ENCODE measurements at places on chromosomes 11 and 22.
A peak's percentile ranks its signal among the peaks of the same experiment; 100 is the strongest.

- no peak for DNase-seq
These were observed 23.5 kb downstream of the SHISA8 start for GRCh38 chr22:41891407-41891806.

GRCh38 chr22:50436841-50437341 is 37.9 kb downstream of the SBF1 start:
- DNase-seq, result no peak

GRCh38 chr11:83019888-83020579 is 51.7 kb downstream of the RAB30 start:
- no peak for DNase-seq

GRCh38 chr22:24322522-24322921 is 51.9 kb downstream of the SPECC1L start:
- DNase-seq, result no peak

- DNase-seq, result no peak
These were observed 11.1 kb upstream of the CCDC117 start for GRCh38 chr22:28761449-28761755.

DNA sequence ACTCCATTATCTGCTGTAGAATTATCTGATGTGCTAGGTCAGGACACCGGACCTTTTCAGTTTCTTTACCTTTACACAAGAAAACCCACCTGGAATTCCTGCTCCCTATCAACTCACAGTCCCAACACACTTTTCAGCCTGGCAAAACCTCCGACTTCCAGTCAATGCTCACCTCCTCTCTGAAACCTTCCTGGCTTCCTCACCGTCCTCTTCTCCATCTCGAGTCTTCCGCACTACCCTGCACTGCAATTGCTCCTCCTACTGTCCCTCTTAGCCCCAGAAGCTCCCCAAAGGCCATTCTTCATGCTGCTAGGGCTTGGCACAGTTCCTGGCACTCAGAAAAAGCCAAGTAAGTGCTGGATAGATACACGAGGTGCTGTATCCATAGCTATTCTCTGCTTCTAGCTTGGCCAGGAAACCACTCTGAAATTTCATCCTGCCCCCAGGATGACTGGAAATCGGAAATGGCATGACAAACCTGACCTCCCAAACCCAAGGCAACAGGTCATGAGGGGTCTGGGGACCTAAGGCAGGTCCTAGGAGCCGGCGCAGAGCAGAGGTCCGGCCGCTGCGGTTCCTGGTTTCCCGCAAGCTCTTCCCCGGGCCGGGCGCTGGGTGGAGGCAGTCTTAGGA is 702 bp downstream of the SYN3 start:
- no peak for DNase-seq

DNA sequence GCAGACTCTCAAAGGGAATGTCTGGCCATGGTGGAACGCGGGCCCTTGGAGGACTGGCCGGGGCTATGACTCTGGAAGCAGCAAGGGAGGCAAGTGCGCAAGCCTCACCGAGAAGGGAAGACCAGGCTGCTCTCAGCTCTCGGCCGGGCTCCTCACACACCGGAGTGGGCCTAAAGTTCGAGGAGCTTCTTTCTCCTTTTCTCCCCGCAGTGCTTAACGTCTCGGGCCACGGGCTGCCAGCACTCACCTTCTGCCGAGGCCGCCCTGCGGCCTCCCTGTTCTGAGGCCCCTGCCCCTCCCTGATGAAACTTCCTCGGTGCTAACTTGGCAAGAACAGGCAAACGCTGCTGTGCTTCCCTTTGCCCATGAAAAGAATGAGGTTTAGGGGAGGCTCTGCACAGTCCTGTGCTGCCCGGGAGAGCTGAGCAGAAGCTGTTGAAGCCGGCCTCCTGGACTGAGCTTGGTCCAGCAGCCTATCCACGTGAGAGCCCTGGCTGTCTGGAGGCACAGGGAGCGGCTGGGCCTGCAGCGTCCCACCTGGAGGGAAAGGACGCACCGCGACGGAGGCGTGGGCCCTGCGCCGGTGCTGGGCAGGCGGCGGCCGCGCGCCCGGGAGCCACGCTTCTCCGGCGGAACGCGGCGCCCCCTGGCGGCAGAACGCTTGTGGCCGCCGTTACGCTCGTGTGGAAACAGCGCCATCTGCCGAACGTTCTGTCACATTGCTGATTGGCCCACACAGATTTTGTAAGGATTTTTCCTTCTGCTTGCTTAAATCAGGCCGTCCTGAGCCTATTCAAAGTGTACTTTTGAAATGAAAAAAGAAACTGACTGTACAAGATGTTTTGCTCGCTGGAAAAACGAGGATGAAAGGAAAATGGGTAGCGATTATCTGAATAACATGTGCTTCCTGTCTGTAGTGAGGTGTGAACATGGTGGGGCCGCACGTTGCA is 65.0 kb upstream of the TMEM45B start:
- peak; percentile 65 for DNase-seq

DNA sequence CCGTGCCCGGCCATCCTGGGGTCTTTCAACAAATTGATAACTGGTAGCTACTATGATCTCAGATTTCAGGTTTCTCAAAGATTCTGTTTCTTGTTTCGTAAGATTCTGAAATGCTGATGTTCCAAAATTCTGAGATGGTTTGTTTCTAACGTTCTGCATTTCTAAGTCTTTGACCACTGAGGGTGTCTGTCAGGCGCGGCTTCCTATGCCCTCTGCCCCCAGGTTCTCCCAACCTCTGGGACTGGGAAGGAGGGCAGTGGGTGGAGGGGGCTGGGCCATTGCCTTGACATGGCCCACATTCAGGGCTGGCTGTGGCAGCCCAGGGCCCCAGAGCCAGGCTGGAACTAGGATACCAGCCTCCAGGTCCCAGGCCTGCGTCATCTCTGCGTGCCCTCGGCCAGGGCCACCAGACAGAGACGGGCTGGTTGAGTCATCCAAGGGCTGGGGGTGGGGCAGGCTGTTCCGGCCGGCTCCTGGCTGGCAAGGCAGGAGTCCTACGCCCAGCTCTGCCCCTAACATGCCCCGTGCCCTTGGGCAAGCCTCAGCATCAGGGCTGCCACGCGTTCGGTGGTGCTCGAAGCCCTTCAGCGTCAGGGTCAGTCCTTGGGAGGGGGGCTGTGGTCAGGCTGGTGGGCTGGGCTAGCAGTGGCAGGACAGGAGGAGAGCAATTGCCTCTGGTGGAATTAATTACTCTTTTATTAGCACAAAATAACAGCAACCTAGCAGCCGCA is 5.2 kb downstream of the TMEM134 start:
- peak; percentile 88 for DNase-seq

DNA sequence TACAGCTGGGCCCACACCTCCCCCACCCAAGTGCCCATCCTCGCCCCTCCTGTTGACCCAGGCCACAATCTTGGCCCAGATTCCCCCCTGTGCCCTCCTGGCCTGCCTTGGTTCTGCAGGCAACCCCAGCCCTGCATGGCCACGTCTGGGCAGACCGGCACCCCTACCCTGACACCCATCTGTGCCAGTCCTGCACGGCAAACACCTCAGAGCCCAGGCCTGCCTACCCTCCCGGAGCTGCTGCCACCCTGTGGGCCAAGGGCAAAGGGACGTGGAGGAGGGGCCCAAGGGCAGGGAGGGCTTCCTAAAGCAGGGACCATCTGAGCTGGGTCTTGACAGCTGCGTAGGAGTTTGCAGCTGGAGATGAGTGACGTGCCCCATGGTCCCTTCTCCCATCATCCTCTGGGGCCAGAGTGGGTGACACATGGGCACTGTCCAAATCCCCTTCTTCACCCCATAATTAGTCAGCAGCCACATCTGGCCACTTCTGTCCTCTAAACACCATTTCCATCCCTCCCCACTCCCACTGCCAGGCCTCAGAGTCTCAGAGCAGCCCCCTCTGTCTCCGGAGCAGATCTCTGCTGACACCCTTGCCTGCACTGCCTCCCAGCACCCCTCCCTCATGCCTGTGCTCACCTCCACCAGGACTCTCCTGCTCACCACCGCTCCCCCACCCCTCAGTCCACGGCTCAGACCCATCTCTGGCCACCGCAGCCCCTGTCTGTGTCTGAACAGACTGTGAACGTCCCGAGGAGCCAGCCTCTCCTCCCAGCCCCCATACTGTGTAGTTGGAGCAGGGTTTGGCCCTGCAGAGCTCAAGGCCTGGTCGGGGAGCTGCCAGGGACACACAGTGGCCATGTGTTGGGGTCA is 35.6 kb upstream of the PPARA start:
- DNase-seq, result no peak

- DNase-seq, result no peak
These were observed 1.8 kb downstream of the DCPS start for GRCh38 chr11:126305699-126306098.

GRCh38 chr22:25848954-25849353 is 107.0 kb downstream of the MYO18B start:
- DNase-seq, result no peak

DNA sequence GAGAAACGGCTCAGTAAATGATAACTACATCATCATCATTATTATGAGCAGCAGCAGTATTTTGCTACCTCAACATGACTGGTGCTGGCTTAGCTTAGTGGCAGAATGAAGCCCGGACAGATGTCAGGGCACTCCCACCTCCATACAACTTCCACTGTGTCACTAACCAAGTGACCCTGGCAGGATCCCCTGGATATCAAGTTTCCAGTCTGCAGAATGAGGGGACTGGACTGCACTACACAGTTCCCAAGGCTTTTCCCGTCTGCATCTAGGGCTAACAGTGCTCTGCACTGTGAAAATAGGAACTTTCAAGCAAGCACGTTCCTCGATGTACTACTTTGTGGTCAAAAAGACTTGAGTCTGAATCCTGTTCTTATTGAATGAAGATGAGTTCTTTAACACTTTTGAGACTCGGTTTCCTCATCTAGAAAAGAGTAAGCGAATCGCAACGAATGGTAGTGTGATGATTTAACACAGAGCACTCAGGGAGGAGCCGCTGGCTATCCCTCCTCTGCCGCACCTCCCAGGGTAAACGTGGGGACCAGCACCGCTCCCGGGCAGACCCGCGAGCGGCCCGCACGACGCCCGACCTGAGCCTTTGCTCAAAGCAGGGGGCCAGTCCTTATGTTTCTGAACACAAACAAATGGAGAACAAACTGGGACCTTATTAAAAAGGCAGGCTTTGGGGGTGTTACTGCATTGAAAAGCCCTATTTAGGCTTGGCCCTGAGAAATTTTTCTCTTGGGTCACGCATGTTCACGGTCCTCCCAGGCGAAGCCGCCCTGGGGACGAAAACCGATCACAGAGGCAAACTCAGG is 910 bp downstream of the CLTCL1 start:
- peak; percentile 3 for DNase-seq

GRCh38 chr11:10975287-10975721 is 117.5 kb upstream of the ZBED5 start:
- DNase-seq, result no peak

DNA sequence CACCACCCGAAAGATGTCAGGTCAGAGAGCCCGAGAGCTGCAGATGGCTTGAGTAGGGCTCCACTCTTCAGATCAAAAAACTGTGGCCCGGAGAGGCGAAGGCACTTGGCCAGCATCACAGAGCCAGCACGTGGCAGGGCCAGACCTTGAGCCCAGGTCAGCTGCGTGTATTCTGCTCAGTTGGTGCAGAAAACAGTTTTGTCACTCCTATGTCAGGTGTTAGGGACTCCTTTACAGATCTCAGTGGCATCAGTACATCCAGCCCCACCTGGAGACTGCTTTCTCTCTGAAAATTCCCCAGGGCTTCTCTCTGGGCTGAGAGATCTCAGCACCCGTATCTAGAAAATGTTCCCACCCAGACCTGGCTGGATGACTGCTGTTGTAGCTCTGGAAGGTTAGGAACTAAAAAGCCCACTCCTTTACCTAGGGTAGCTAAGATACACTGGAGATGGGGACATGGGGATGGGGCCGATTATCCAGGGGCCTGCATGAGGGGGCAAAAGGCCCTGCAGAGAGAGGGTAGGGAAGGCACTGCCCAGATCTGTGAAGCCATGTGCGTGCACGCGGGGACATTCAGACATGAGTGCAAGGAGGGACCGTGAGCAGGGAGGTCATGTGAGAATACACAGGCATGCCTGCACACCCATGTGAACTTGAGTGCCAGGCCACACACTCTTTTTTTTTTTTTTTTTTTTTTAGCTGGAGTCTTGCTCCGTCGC is 3.4 kb downstream of the APOA1 start:
- DNase-seq, result no peak

DNA sequence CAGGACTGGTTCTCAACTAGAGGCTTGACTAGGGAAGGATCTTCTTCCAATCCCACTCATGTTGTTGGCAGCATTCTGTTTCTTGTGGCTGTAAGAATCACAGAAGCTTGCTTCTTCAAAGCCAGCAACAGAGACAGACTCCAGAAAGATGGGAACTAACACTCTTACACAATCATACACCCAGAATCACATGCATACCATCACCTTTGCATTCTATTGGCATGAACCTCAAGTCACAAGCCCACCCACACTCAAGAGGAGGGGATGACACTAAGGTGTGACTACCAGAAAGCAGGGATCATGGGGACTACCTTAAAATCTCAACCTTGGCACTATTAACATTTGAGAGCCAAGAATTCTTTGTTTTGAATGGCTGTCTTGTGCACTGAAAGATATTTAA is 13.6 kb upstream of the PANX3 start:
- peak; percentile 22 for DNase-seq

DNA sequence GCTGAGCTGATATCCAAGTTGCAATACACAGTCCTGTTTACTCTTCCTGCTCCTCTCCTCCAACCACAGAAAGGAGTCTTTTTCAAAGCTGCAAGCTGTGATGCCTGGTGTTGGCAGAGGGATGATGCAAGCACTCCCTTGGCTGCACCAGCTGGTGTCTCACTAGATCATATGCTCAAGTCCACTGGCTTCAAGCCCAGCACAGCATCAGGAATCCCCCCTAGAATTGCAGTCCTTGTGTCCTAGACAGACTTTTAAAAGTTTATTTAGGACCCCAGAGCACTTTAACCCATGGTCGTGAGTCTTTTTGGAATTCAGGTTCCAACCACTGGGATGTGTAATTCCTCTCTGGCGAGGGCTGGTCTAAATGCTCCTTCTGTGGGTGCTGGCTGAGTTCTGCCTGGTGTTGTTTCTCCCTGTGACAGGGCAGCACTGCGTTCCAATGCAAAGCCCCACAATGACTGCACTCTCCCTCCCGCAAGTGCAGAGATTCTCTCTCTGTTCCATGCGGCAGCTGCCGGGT is 1.9 kb upstream of the HEPN1 start:
- DNase-seq, result peak; percentile 23

- no peak for DNase-seq
These were observed 17.9 kb downstream of the BPIFC start for GRCh38 chr22:32446321-32446720.

DNA sequence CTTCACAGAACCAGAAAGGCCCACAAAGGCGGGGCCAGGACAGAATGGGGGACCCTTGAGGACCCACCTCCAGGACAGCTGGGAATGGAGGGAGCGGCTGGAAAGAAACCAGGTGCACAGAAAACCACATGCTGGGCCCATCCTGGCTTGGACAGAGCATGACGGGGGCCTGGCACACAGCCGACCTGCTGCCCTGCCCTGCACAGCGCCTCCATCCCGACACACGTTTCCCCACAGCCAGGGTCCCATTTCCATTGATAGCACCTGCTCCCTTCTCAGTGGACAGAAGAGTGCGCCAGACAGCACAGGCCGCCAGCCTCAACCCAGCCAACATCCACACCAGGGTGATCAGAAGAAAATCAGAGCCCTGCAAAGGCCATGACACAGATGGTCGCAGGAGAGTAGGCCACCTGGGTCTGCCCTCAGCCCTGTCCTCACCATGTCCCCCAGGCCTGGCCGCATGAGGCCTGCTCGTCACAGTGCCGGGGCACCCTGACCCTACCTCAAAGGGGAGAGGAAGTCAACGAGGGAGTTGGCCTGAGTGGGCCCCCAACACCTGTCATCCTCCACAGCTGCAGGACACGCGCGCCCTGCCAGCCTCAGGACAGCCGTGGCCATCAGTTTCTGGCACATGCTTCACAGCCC is 28.1 kb downstream of the BRD1 start:
- DNase-seq, result no peak
